Nephron progenitor cell (in vitro differentiated cells): ENCODE measurements at places on chromosomes 1 and 21.

- no peak for DNase-seq
- H3K4me3 ChIP-seq: no peak overlapping the region
- peaks cover 13% of the 10 kb centered on the region for H3K36me3 ChIP-seq
Observed at GRCh38 chr1:44676484-44677200, 2.1 kb downstream of the ARMH1 start.

DNA sequence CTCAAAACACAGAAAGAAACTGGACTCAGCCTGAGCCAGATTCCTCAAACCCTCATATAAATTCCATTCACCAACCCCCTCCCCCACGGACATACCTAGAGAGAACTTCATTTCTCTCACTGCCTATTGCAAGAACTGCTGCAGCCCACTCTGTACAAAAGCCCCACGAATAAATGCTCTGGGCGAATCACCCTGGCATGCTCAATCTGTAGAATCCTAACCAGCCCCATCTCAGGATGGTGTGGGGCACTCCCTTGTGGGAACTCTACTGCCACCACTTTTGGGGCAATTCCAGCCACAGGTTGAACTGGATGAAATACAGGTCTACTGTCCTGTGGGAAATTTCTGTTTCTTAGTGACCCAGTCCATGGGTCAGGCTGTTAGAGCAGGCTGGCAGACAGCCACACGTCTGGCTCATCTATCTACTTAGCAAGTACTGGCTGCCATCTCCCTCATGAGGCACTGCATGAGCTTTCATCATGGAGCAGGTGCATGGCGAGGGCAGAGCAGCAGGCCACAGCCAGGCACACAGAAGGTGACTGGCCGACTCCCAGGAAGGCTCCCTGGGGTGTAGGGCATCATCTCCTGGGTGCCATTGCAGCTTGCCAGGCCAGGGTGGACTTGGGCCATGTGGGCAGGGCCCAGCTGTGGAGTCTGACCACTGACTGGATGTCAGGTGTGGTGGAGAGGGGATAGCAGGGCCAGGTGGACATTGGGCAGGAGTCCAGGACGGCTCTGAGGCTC, 1.6 kb upstream of the C1orf35 start:
- peaks cover 7% of the 10 kb centered on the region for H3K36me3 ChIP-seq
- H3K27me3 ChIP-seq: peaks cover 2% of the 10 kb centered on the region
- H3K4me1 ChIP-seq: peaks cover 42% of the 10 kb centered on the region
- H3K27ac ChIP-seq: peak overlapping the region; percentile 90
- H3K4me3 ChIP-seq: peak overlapping the region; percentile 92

DNA sequence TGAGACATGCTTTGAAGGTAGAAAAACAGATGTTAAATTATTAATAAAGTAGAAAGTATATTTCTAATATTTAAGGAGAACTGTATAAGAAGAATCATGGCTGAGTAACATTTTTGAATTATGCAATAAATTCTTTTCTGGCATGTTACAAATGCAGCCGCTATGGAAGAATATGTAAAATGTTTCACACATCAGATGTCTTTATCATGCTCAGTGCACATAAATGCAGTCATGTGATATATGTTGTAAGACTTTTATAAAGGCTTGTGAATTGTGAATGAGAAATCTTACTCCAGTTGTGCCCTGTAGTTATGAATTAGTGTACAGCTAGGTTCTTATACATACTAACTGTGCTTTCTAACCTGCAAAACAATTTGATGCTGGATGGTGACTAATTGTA, 53.5 kb downstream of the LRRC8B start:
- no peak for DNase-seq
- H3K4me1 ChIP-seq: no peaks in the 10 kb centered on the region
- peaks cover 47% of the 10 kb centered on the region for H3K36me3 ChIP-seq
- H3K27ac ChIP-seq: no peak overlapping the region
- H3K4me3 ChIP-seq: no peak overlapping the region
- H3K27me3 ChIP-seq: no peaks in the 10 kb centered on the region

DNA sequence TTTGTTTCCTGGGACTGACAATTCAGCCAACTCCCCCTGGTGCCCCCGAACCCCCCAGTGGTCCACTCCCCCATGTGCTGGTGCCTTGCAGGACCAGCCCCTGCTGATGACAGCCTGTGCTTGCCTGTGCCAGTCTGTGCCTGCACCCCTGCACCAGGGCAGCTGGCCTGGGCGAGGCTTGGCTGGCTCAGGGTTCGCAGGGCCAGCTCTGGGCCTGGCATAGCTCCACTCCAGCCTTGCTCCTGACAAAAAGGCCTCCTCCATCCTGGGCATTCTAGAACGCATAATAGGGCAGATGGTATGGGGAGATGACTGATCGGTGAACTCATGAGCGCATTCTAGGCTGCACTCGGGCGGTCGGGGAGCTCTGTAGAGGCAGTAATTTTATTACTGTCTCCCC, 5.4 kb downstream of the CNTN2 start:
- no peaks in the 10 kb centered on the region for H3K36me3 ChIP-seq
- H3K27ac ChIP-seq: no peak overlapping the region
- H3K4me1 ChIP-seq: peaks cover 53% of the 10 kb centered on the region
- H3K27me3 ChIP-seq: peaks cover 63% of the 10 kb centered on the region
- no peak for DNase-seq
- H3K4me3 ChIP-seq: no peak overlapping the region

DNA sequence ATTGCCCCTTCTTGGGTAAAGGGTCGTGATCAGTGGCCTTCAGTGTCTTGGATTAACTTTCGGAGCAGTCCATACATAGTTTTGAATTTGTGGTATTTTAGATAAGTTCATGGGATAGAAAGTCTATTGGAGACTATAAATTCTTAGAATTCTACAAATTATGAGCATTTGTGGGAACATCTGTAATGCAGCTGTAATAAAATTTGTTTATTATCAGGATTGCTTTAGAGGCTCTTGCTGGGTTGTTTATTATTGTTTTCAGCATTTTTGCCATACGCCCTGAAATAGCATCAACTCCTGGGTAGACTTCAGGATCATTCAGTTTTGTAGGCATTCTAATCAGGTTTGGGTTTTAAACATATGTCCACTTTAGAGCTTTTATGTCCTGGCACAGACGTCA, 16.1 kb downstream of the LAMC1 start:
- no peak overlapping the region for H3K27ac ChIP-seq
- peak overlapping the region; percentile 17 for H3K4me3 ChIP-seq
- no peaks in the 10 kb centered on the region for H3K27me3 ChIP-seq
- peaks cover 84% of the 10 kb centered on the region for H3K4me1 ChIP-seq
- H3K36me3 ChIP-seq: peaks cover 27% of the 10 kb centered on the region
- DNase-seq: no peak

GRCh38 chr1:180003026-180003695, 48.6 kb downstream of the CEP350 start:
- H3K27me3 ChIP-seq: no peaks in the 10 kb centered on the region
- no peak overlapping the region for H3K27ac ChIP-seq
- peaks cover 16% of the 10 kb centered on the region for H3K36me3 ChIP-seq
- no peaks in the 10 kb centered on the region for H3K4me1 ChIP-seq

DNA sequence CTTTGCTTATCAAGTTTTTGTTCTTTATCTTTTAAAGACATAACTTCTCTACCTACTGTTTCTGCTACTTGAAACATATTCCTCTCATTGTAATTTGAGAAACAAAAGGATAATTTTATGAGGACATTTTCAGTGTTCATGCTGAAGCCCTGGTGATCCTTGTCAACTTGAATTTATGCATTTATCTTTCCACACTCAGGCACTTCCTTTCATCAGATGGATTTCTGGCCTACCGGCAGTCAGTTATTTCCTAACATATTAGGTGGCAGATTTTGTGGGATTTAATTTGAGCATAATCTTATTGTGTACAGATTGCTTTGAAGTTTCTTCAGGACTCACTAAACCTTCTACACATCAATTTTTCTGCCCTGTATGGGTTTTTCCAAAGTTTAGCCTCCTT, 75.0 kb downstream of the RGL1 start:
- H3K36me3 ChIP-seq: peaks cover 41% of the 10 kb centered on the region
- DNase-seq: no peak
- no peak overlapping the region for H3K4me3 ChIP-seq
- H3K4me1 ChIP-seq: peaks cover 73% of the 10 kb centered on the region

DNA sequence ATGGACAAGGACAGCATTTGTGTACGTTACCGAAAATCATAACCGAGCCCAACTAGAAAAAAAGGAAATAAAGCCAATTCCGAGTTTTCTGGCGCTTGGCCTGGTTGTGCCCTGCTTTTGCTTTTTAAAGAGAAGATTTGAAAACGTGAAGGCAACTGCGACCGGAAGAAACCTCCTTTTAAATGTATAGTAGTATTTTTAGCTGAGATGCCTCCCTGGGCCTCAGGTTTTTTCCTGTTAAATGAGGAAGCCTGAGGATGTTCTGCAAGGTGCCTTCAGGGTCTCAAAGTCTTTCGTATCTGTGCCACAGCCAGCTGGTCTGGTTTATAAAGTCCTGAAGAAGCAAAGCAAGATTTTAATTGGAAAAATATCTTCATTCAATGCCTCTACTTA, 371 bp upstream of the ODF2L start:
- DNase-seq: no peak
- H3K4me1 ChIP-seq: peaks cover 34% of the 10 kb centered on the region
- peaks cover 24% of the 10 kb centered on the region for H3K36me3 ChIP-seq

GRCh38 chr1:202134645-202135172, 9.8 kb downstream of the ARL8A start:
- H3K4me3 ChIP-seq: no peak overlapping the region
- H3K27me3 ChIP-seq: no peaks in the 10 kb centered on the region
- H3K36me3 ChIP-seq: peaks cover 20% of the 10 kb centered on the region
- DNase-seq: no peak
- H3K4me1 ChIP-seq: peaks cover 9% of the 10 kb centered on the region
- H3K27ac ChIP-seq: peak overlapping the region; percentile 57

DNA sequence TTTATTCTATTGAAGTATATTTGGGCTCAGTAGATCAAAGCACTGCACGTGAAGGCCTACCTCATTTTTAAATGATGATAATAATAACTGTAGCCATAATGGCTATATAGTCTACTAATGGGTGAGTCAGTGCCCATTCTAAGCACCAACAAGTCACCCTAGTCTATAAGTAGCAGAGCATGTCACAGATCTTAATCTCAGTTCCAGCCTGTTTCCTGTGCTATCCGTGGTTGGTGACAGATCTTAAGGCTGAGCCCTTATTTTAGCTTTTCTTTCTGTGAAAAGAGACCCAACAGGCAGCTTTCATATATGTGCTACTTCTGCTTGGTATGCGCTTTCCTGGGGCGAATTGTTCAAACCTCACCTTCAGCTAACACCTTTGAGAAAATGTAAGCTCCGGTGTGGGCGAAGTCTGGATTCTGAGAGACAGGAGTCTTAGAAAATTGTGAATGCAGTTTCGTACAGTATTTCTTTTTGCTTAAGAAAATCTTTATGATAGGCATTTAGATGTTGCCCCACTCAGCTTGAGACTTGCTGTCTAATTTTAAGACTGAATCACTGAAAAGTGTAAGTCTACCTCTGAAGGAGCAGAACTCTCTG, 59.6 kb downstream of the FMN2 start:
- DNase-seq: no peak
- peaks cover 4% of the 10 kb centered on the region for H3K4me1 ChIP-seq
- no peaks in the 10 kb centered on the region for H3K36me3 ChIP-seq
- H3K27ac ChIP-seq: no peak overlapping the region
- H3K27me3 ChIP-seq: peaks cover 6% of the 10 kb centered on the region

DNA sequence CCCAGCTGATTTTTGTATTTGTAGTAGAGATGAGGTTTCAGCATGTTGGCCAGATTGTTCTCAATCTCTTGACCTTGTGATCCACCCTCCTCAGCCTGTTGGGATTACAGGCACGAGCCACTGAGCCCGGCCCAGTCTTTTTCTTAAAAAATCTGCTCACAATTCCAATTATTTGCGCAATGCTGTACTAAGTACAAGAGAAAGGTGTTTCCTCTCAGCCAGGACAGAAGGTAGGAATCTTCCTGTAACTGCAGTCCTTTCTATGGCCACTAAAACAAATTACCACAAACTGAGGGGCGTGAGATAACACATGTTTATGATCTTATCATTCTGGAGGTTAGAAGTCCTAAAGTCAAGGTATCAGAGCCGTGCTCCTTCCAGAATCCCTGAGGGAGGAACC, 6.9 kb upstream of the CBR3 start:
- no peaks in the 10 kb centered on the region for H3K36me3 ChIP-seq
- H3K27ac ChIP-seq: no peak overlapping the region
- no peak overlapping the region for H3K4me3 ChIP-seq
- H3K27me3 ChIP-seq: peaks cover 38% of the 10 kb centered on the region
- DNase-seq: no peak

DNA sequence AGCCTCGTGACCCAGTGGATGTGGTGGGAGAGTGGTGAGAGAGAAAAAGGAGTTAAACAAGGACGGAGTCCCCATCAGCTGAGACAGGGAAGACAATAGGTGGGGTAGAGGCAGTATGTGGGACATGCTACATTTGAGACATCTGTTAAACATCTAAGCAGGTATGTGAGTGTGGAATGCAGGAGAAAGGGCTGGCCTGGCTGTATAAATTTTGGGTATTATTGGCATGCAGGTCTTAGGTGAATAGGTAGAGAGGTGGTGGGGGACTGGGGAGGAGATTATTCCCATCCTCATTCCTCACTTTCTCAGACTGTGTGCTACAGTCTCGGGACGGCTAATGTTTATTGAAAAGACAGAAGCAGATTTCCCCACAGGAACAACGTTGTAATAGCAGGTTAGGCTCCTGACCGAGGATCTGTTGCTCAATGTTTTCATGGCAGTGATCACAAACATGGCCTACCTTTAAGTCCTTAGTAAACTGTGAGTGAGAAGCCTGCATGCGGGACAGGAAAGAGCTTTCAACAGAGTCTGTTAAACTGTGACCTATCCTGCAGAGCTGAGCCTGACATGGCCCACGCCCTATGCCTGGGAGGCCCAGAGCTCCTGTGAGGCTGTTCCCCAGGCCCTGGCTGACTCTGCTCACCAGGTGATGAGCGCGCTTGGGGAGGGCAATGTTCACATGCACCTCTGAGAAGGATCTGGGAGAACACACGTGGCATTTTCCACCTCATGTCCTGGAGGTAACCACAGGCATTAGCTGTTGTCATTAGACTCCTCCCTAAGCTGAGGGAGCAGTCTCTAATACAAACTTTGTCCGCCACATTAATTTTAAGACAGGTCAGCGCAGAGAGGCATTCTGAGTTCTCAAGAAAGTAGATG, 16.5 kb downstream of the VSIG8 start:
- no peaks in the 10 kb centered on the region for H3K36me3 ChIP-seq
- H3K27ac ChIP-seq: no peak overlapping the region
- no peak overlapping the region for H3K4me3 ChIP-seq
- DNase-seq: no peak
- H3K27me3 ChIP-seq: peaks cover 69% of the 10 kb centered on the region
- peaks cover 15% of the 10 kb centered on the region for H3K4me1 ChIP-seq

DNA sequence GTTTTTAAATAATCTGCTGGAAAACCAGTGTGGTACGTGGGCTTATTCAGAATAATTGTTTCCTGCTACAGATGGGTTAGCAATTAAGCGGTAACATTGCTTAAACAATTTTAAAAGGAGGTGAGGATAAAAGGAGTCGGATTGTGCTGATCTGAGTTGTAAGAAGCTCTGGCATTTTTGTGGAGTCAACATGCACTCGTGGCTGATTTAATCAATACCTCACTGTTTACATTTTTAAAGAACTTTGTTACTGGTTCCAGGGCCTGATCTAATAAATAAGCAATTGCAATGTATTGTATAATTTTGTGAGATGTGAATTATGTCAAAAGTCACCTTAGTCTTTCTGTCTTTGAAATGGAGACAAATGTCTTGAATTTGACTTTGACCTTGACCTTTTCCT, 474.0 kb downstream of the SETD4 start:
- no peak overlapping the region for H3K27ac ChIP-seq
- H3K36me3 ChIP-seq: no peaks in the 10 kb centered on the region
- H3K4me3 ChIP-seq: no peak overlapping the region
- no peak for DNase-seq
- peaks cover 2% of the 10 kb centered on the region for H3K27me3 ChIP-seq
- no peaks in the 10 kb centered on the region for H3K4me1 ChIP-seq

- peaks cover 10% of the 10 kb centered on the region for H3K36me3 ChIP-seq
- peak overlapping the region; percentile 77 for H3K27ac ChIP-seq
- H3K27me3 ChIP-seq: no peaks in the 10 kb centered on the region
- DNase-seq: no peak
Observed at GRCh38 chr21:14866859-14867765, 197.7 kb downstream of the NRIP1 start.
